ENCODE measurements at places on chromosomes 7 and 10.

DNA sequence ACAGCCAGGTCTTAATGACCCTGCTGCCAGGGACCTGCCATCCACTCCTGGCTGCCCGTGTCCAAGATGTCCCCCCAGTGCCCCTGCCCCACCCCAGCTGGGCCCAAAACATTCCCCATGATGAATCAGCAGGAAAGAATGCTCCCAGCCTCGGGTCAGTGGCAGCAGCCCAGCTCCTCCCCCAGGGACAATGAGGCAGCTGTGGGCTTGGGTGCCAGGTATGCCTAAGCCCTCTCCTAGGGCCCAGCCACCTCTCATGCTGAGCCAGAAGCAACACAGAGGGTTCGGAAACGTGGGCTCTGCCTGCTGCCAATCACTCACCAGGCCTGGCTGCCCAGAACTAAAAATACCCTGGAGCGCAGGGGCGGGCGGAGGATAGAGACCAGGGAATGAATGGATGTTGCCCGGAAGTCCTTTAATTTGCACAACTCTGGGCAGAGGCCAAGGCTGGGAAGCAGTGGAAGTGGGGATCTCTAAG is 1.5 kb upstream of the LOXL4 start:
- DNase-seq, result no peak

- DNase-seq, result peak; percentile 51
These were observed 40.2 kb upstream of the ZNF518A start for GRCh38 chr10:96089670-96090462.

DNA sequence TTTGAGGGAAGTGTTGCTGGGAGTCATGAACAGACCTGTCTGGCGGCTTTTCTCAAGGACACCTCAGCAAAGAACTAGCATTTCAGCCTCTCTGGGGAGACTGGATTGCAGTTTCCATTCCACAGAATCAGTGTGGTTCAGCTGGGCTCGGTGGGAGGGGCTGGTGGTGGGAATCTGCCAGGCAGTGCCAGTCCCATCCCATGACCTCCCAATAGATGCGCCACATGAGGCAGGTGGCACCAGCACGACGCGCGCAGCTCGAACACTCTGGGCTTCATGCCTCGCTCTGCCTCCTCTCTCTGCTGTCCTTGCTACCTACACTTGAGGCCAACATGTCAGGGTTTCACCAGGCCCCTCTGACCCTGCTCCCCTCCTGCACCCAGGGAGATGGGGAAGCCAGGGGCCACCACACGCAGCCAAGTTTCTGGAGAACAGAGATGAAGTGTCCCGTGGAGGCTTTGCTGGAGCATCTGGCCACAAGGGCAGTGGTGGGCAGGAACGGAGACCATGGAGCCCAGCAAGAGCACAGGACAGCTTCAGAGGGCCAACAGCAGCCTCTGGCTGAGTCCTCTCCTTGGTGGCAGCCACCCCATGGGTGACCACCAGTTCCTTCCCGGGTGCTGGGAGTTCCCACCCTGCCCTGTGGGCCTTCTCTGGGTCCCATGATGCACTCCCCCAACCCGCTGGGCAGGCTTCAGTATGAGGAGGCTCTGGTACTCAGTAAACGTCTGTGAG is 2.3 kb downstream of the NACAD start:
- no peak for DNase-seq

- DNase-seq, result peak; percentile 77
These were observed at the start of gene TRIM4 for GRCh38 chr7:99918959-99919813. Gene TRIM4, minus strand, starts transcription at chr7:99919530. Its CDS starts 129 bp downstream, at chr7:99919401.

- no peak for DNase-seq
These were observed 1130.0 kb downstream of the DNAJB9 start for GRCh38 chr7:109699661-109700060.

- DNase-seq, result no peak
These were observed 400.0 kb upstream of the RNF32 start for GRCh38 chr7:156240532-156240931.

GRCh38 chr10:74307061-74307651 is 156.1 kb downstream of the ADK start:
- no peak for DNase-seq

- DNase-seq, result no peak
These were observed 33.3 kb downstream of the LRMDA start for GRCh38 chr10:75464478-75465449.

DNA sequence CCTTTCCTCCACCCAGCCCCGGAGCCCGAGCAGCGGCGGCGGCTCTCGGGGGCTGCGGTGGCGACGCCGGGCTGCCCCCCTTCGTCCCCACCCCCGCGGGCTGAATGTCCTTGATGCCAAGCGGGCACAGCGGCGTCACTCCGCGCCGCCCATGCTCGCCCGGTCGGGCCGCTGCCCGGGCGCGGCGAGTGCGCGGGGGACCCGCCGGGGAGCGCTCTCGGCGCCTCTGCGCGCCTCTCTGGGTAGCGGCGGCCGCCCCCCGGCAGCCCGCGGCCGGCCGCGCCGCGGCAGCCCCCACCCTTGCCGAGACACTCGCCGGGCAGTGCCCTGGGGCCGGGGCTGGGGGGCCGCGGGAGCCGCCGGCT is 433 bp upstream of the PLXNA4 start:
- DNase-seq, result no peak

DNA sequence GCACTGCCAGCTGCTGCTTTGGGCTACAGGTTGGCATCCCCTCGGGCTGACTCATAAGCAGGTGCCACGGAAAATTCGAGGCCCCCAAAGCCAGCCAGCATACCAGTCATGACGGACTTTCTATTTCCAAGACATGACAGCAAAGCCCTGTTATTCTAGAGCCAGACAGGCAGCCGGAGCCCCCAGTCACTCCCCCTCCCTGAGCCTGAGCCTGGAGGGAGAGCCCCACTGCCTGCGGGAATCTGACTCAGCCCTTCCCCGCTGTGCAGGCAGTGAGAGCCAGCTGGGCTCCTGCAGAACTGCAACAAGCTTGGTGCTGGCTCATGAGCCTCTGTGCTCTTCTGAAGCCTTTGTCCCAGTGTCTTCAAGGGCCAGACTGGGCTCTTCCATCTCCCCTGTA is 15.8 kb downstream of the BTBD16 start:
- no peak for DNase-seq

GRCh38 chr7:143172354-143172753 is 10.9 kb upstream of the TAS2R39 start:
- peak; percentile 80 for DNase-seq

DNA sequence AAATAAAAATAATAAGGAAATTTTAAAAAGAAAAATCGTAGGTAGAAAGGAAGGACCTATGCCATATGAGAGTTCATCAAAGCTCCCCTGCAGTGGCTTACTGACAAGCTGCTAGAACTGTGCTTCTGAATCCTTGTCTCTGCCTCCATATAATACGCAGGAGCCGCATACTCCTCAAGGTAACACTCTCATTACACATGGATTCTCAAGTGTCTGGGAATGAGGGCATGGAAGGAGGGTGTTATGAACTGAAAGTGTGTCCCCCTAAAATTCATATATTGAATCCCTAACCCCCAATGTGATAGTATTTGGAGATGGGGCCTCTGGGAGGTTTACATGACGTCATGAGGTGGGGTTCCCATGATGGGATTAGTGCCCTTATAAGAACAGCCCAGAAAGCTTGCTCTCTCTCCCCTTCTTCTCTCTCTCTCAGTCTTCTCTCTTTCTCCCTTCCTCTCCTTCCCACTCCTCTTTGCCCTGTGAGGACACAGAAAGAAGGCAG is 35.2 kb downstream of the CREB3L2 start:
- DNase-seq, result no peak

GRCh38 chr10:113753020-113753692 is 1.7 kb downstream of the PLEKHS1 start:
- DNase-seq, result peak; percentile 78

Measured in NCI-H2029 treated with DMSO at 0.1 percent for 48 hours (cell line).